IgD-negative memory B cell (primary cell): ENCODE measurements at places on chromosomes 12 and 14. TPM values are rescaled to one million over a fixed set of nuclear protein-coding genes. Genes with fewer than 3 reads are reported as not detected.

KRT73 gene
- polyA plus RNA-seq = not detected

MAX gene
- polyA plus RNA-seq = 131 TPM

NEUROD4 gene
- polyA plus RNA-seq = not detected

AQP2 gene
- not detected for polyA plus RNA-seq

RIMKLB gene
- 10.9 TPM for polyA plus RNA-seq

ASB2 gene
- 3.8 TPM for polyA plus RNA-seq

BRAP gene
- polyA plus RNA-seq = 20.5 TPM
